ENCODE measurements at places on chromosomes 13 and 19.

DNA sequence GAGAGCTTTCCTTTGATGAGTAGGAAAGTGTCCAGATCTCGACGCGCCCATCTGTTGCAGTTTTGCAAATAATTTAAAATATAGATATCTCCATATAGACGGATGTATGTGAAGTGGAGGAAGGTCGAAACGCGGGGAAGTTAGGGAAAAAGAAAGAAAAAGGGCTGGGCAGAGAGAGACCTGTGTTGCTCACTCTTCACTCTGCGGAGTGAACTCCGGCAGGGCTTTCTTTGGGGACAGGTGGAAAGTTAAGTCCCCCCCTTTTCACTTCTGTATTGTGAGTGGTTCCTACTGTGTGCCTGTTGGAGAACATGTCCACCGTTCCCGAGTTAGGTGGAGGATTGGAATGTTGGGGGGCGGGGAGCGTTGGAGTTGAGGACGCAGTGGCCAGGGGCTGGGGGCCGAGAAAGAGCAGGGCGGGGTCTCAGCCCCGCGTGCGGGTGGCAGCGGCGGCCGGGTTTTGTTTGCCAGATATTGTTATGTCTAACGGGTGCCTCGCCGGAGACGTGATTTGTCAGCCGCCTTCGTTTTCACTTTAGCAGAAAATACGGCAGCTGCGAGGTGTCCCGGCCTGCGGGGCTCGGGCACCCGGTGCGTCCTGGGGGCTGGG is 145.1 kb upstream of the ZNF536 start:
- no peak for DNase-seq

GRCh38 chr13:62920159-62920558 is 1504.5 kb upstream of the PCDH20 start:
- no peak for DNase-seq

DNA sequence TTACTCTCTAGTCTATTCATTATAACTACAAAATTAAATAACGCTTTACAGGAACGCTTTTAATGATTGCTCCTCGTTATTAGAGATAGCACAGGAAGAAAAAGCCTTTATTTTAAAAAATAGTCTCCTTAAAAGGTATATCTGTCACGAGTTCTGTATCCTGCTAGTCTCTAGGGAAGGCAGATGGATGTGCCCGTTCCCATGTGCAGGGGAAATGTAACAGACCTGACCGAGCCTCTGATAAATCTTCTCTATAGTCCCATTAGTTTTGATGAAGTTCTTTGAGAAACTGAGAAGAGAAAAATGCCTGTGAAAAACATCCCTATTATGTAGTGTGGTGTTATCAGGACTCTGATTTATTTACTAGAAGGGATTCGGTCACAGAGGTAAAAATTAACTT is 226.4 kb downstream of the PCDH9 start:
- DNase-seq, result no peak

DNA sequence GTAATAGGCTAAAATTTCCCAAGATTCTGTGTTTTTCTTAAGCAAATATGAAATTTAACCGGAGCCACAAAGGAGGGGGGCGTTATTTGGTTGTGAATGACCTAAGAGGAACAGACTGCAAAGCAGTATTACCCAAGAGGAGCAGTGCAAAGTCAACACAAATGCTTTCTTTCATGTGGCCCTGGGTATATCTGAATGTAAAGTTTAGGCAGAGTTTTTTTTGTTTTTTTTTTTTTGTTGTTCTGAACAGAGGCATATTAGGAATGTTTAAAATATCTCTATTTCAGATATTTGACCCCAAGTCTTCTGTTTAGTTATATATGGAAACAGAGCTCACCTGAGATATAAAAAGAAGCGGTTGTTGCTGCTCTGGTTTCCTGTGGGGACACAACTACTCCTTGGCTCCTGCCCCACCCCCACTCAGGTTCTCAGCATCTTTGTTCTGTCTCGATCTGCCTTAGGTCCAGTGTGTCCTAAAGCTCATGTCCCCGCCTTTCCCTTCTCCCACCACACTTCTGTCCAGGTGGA is 220.7 kb downstream of the RFC3 start:
- DNase-seq, result no peak

- no peak for DNase-seq
These were observed at the start of gene FSD1 for GRCh38 chr19:4304538-4305256. Gene FSD1 (plus strand): TSS chr19:4304598. CDS start chr19:4304747, 149 bp downstream.

DNA sequence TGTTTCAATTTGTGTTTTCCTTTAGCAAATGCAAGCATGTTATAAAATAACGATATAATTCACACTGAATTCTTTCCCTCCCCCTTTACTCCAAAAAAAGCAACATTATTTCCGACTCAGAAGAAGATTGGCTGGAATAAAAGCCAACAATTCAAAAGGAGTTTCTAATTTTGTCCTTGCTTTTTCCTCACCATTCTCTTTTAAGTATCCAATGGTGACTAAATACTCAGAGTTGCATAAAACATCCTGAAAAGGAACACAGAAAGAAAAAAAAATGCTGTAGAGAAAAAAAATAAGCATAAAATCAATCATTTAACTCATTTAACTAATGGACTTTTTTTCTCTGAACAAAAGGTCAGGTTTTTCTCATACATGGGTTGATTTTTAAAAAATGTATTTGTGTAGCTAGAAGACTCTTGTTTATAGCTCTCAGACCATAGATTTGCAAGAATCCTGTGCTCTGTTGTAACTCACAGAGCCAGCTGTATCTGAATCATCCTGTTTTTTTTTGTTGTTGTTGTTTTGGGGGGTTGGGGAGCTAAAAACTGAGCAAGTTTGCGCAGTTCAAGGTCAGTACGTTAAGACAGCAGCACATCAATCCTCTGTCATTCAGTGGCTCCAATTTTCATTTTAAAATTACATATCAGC is 108.1 kb downstream of the PCDH17 start:
- no peak for DNase-seq

- no peak for DNase-seq
These were observed 140.9 kb upstream of the UBL3 start for GRCh38 chr13:29991343-29991742.

DNA sequence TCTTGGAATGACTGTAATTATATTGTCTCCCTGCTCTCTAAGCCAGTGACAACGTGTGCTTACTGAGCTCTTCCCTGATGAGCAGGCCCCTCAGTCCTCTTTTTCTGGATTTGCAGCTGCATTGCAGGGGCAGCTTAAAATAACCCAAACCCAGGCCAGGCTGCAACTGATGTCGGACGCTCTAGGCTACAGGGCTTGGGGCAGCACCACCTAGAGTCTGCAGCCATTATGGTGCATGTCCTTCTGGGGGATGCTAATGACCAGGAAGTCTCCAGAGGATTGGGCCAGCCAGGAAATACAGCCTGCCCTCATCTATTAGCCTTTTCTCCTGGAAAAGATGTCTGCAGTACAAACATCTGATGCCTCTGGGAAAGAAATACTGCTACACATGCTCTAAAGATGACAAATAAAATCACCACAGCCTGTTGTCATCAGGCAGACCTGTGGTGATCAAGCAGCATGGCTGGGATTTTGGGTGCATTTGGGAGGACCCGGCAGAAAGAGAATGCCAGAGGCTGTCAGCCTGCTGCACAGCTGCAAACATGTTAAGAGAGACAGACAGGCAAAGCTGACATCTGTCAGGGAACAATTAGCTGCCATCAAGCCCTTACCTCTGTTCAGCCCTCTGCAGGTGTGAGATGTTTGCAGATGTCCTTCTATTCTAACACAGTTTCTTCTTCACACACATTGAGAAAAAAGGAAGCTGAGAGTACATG is 51.8 kb downstream of the CCDC70 start:
- DNase-seq, result no peak

DNA sequence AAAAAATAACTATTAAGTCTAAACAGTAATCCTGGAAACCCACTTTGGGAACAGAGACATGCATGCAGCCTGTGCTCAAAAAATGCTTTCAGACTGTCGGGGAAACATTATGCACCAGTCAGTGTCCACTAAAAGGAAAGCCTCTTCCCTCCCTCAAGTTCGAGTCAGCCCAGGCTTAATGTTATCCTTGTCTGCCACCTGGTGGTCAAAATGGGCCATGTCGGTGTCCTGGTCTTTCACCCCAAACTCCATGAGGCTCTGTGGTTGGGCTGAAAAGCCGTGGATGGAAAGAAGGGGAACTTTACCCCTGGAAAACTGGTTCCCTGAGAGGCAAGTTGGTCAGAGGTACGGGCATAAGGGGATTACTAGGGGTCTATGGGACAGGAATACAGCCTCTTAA is 88.4 kb upstream of the ZNF492 start:
- DNase-seq, result no peak

DNA sequence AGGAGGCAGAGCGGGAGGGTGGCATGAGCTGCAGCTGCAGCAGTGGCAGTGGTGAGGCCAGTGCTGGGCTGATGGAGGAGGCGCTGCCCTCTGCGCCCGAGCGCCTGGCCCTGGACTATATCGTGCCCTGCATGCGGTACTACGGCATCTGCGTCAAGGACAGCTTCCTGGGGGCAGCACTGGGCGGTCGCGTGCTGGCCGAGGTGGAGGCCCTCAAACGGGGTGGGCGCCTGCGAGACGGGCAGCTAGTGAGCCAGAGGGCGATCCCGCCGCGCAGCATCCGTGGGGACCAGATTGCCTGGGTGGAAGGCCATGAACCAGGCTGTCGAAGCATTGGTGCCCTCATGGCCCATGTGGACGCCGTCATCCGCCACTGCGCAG is 2.0 kb downstream of the EGLN2 start:
- DNase-seq, result no peak

DNA sequence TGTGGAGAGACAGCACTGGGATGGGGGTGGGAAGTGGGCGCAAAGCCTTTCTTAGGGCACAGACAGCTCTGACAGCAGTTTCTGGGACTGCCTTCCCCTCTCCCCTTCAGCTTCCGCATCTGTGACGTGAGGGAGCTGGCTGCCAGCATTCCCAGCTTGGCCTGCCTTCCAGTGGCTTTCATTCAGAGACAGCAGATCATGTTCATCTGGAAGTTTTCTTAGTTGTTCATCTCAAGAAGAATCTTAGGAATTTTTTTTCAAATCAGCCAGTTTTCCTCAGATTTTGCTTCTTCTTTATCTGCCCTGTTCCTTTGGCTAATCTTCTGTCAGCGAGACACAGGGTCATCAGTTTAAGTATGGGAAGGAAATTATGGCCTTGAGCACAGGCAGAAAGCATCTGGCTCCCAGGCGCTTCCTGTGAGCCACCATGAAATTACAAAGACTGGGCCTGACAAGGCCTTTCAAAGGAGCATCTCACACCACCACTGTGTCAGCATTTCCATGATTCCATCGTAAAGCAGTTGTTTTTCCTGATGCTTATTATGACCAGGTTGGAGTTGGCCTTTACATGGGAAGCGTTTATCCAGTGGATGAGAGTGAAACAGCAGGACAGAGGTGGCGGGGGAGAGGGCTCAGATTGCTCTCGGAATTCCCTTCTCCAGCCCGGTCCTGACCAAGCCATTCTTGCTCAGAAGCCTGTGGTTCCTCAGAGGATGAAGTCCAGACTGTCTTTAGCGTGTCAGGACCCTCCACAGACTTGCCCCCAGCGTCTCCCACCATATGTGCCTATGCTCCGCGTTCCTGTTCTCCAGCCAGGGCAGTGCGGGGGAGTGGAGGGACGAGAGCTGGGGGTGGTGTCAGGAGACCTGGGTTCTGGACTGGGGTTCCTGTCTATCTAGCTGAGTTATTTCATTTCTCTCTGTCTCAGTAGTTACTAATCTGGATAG is 43.6 kb downstream of the ARHGAP35 start:
- no peak for DNase-seq

- no peak for DNase-seq
These were observed 148.7 kb downstream of the COL4A1 start for GRCh38 chr13:110158226-110158625.

GRCh38 chr19:8688930-8689329 is 9.7 kb downstream of the ACTL9 start:
- no peak for DNase-seq

GRCh38 chr13:41562541-41563178 is 105.3 kb downstream of the RGCC start:
- no peak for DNase-seq

DNA sequence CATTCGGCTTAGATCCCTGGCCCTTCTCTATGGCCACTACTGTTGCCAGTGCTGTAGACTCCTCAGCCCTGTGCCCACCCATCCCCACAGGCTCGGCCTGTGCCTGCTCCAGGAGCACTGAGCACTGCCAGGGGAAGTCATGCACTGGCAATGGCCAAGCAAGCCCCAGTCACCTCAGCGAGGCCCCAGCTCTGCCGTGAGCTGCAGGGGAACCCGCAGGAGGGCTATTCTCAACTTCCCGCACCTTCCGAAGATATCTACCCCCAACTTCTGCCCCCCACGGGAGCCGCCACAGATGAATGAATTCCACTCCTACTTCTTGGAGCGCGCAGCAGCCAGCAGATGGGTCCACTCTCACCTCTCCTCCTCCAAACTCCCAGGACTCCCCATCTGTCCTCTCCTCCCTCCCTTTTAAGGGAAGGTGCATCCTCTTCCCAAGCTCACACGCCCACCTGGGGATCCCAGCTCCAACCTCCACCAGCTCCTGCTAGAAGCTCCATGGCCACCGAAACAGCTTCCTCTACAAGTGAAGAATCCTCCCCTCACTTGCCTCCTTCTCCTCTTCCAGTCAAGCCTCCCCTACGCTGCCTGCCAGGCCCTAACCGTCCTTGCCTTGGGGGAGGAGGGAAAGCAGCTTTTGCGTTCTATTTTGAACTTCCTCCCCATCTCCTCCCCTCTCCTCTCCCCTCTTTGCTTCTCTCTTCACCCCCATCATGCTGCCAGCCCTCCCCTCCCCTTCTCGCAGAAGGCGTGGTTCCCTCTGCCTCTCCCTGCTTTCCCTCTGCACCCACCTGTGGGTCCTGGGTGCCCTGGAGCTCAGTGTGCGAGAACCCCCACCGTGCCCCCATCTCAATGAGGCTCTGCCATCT is 52.2 kb downstream of the PEPD start:
- DNase-seq, result no peak

DNA sequence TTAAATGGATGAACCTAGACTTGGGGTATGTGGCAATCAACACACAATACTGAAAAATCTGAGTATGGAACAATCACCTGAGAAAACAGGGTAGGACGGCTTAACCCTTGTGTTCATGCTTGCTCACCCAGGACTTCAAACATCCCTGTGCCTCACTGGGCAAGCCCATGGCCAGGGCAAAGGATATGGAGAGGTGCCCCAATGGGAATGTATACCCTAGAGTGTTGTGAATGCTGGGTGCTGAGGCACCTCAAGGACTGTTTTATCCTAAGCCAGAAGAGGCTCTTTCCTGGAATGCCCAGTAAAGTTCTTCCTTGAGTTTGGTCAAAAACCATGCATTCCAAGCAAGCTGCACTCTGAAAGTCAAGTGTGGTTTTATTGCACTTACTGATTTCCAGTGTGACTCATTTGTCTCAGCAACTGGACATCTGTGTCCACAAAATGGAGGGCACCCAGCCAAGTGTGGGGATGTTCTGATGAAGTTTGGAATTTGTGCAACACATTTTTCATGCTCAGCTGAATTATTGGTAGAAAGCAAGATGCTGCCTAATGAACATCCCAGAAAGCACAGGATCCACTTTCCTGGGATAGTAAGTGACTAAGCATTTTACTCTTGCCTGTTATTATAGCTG is 531.3 kb downstream of the RFC3 start:
- DNase-seq, result no peak

GRCh38 chr13:110339263-110339662 is 32.2 kb downstream of the COL4A2 start:
- no peak for DNase-seq
